ENCODE measurements at places on chromosomes 1 and 21.

GRCh38 chr1:204420039-204421004 is 8.7 kb upstream of the PPP1R15B start:
- DNase-seq, result no peak

- DNase-seq, result no peak
These were observed 8.4 kb downstream of the CD34 start for GRCh38 chr1:207902566-207902965.

- DNase-seq, result no peak
These were observed 9.1 kb downstream of the OLIG1 start for GRCh38 chr21:33078907-33079582.

GRCh38 chr1:110259770-110260169 is 49.7 kb downstream of the KCNC4 start:
- no peak for DNase-seq

DNA sequence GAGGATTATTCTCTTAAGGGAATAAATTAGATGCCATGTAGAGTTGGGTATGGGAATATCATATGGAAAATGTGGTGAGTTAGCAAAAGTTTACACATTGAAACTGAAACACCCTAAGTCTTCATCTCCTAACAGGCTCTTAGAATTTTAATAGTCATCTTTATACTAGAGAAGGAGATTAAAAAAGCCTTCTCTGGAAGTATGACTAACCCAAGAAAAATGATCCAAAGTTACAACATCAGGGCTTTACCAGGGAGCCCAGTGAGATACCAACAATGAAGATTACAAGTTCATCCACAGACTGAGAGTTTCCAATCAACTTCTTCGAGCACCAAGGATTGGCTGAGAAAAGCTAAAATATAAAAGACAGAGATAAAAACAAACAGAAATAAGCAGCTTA is 70.0 kb upstream of the KIAA0040 start:
- no peak for DNase-seq

Data from stimulated activated CD4-positive, alpha-beta T cell treated with anti-CD3 and anti-CD28 coated beads, Interleukin-1b, Interleukin-23, amount 100 ng/mL, for 24 hours (primary cell).